Endodermal cell (in vitro differentiated cells): ENCODE measurements at places on chromosomes 7 and 10.
A peak's percentile ranks its signal among the peaks of the same experiment; 100 is the strongest.

GRCh38 chr7:91353848-91354247, 89.6 kb downstream of the FZD1 start:
- peak; percentile 57 for DNase-seq

DNA sequence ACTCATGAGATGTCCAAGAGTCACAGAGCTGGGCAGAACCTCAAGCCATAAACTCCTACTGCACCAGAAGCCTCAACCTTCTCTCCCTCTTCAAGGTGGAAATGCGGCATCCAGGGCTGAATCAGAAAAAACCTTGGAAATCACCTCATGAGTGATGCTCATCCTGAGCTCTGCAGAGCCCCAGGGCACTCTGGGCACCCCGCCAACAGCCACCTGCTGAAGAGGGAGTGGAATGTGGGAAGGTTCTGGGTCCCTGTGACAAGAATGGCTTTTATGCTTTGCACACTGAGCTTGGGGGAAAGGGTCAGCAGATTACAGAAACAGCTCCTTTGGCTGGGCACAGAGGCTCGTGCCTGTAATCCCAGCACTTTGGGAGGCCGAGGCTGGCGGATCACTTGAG, 18.8 kb downstream of the NUDT1 start:
- DNase-seq: no peak

GRCh38 chr7:96354881-96355280, 33.0 kb upstream of the SLC25A13 start:
- DNase-seq: peak; percentile 84

GRCh38 chr7:11300241-11300640, 326.6 kb downstream of the PHF14 start:
- no peak for DNase-seq

- peak; percentile 28 for DNase-seq
Observed at GRCh38 chr7:157502701-157503111, 165.9 kb downstream of the DNAJB6 start.

DNA sequence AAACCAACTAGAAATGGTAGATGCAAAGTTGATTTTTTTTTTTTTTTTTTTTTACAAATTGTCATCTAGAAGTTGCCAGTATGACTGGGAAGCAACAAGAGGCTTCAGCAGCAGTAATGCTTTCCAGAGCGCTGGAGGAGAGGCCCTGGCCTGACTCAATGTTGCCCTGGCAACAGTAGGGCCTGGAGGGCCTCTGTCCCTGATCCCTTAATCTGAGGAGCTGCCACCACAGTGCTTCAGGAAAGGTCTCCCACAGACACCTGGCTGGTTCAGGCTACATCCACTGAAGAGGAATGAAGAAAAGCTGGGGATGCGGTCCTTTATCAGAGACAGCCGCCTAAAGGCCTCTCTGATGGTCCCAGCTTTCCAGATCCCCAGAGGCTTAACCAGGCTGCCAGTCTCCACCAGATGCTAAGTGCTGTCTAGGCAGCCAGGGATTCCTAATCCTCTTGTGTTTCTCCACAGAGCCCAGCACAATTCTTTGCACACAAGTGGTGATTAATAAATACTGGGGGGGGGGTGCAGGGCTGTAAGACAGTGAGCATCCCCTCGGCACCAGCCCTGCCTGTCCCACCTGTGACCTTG, 33.7 kb downstream of the ZNF777 start:
- no peak for DNase-seq

- peak; percentile 95 for DNase-seq
Observed at GRCh38 chr7:28956608-28957063, 1.5 kb downstream of the TRIL start.

- DNase-seq: no peak
Observed at GRCh38 chr10:546451-546850, 143.0 kb downstream of the DIP2C start.

DNA sequence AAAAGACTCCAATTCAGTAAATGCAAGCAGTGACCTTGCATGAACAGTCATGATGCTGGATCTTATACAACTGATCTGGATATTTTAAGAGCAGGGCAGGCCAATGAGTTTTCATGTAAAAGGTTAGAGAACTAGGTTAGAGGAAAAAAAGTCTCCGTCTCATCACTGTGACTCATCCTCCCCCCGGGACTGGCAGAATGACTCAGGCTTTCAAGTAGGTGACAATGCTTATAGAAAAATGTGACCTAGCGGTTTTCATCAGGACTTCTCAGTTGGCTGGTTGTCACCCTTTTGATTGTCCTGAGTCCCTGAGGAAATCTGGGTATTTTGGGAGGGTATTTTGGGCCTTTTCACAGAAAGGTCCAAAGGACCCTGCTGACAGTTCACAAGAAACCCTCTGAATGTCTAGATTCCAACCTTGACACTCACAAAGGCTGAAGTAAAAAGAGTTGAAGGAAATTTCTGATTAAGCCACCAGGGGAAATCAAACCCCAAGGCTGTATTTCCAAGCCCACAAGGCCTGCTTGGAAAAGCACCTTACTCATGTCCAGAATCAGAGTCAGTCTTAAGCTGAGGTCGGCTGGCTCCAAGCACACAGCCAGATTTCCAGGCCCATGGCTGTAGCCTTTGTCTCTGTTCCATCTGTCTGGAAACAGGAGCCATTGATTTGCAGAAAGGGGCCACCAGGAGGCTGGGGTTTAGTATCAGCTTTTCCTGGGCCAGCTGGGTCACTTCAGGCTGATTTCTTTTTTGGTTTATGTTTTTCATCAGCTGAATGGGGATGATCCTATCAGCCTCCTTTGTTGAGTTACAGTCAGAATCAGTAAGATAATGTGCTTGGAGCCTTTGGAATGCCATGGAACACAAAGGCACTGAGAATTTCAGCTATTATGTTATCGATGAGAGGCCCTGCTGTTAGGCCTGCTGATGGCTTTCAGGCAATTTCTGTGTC, 226.4 kb upstream of the HABP2 start:
- peak; percentile 82 for DNase-seq

GRCh38 chr10:3201796-3202195, 29.2 kb upstream of the PITRM1 start:
- DNase-seq: peak; percentile 39

DNA sequence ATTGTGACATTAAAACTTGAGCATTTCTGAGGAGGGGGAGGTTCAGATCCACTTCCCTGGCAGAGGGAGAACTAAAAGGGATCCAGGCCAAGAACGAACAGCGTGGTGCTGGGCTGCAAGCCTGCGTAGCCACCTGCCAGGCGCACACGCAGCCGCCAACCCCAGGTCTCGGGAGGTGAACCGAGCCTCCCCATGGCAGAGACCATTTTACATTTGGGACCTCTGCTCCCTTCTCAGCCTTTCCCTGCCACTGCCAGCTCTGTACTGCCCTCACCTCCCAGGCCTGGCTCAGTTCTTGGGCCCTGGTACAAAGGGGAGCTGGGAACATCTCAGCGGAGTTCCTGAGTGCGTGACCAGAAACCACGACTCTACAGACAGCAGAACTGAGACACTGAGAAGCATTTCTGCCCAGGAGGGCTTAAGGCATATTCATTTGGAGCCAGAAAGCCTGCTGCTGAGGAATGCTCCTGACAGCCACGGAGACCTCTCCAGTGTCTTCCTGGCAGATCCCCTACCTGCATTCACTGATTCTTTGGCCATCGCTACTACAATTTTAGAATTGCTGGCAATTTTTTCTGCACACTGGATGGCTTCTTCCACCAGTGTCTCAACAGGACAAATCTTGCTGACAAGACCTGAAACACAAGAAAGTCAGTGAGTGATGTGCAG, 7.6 kb downstream of the ECHS1 start:
- DNase-seq: no peak

DNA sequence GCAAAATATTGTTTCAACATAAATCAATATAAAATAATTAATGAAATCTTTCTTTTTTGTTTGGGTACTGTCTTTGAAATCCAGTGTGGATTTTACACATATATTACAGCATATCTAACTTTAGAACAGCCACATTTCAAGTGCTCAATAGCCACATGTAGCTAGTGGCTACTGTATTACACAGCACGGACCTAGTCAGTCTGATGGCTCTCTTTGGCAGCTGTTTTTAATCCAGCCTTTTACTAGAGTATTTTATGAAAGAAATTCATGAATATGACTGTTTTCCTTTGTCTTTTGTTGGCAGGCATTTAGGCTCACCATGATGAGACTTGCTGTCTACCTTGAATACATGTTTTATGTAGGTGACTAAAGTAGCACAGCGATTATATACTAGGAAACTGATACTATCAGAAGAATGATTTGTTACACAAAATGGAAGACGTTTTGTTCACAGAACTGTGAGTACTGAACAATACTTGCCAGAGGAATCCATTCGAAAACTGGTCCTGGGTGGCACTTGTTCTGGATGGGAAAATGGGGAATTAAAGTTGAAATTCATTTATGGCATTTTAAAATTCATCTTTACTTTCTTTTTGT, 386.7 kb downstream of the PHTF2 start:
- no peak for DNase-seq

- no peak for DNase-seq
Observed at GRCh38 chr7:81845744-81846241, 75.9 kb upstream of the HGF start.

DNA sequence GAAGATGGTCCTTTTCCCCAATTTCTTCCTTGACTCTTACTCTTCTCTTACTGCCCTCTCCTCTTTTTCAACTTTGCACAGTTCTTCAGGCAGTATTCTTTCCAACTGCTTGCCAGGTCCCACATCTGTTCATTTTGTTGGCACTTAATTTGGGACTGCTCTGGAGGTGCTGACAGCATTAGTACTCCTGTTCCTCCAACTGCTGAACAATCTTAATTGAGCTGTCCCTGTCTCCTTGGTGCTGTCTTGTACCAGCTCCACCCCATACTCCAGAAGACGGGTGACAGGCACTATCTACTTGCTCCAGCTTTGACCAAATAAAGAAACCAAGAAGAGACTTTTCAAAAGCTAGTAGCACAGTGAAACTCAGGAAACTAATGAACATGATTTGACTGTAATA, 160.0 kb downstream of the PDE1C start:
- DNase-seq: no peak

DNA sequence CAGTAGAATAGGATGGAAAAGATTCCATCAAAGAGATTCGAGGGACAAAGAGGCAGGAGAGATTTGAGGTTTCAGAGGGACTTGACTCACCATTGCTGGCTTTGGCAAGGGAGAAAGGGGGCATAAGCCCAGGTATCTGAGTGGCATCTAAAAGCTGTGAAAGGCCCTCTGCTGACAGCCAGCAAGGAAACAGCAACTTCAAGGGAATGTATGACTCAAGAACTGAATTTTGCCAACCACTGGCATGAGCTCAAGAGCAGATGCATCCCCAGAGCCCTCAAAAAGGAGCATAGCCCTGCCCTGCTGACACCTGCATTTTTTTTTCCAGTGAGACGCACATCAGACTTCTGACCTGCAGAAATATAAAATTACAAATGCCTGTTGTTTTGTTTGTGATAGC, 19.6 kb upstream of the ADAM12 start:
- DNase-seq: no peak
